NCI-H187 treated with DMSO at 0.1 percent for 48 hours (cell line): ENCODE measurements at places on chromosomes 7 and 10.
A peak's percentile ranks its signal among the peaks of the same experiment; 100 is the strongest.

DNA sequence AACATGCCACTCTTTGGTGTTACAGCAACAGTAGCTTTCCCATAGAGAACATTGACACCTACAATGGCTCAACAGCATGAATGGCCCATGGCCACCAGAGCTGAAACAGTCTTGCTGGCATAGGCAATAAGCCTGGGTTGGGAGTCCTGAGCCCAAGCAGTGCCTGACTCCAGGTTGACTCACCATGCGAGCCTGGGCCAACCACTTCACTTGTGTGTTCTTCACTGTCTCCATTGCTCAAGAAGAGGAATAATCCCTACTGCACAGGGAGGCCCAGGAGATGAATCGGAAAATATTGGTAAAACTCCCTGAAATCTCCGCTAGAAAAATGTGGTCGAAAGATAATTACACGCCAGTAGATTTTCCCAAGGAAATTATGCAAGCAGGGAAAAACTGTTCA, 89.2 kb upstream of the INHBA start:
- no peak for DNase-seq

DNA sequence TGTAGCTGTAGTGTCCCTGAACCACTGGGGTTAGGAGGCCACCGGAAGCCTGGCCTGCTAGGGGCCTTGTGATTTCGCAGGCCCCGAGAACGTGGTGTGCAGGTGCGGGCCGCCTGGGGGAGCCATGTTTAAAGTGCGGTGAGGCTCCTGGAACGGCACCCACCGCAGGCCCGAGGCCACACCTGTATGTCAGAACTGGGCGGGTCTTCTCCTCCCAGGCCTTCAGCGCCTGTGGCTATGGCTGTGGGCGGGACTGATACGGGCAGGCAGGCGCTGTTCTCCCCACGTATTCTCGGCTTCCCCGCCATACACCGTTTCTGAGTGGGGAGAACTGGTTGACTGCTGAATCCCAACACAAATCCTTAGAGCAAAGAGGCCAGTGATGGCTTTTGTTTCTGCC, 74.8 kb downstream of the DNAJB6 start:
- no peak for DNase-seq

- DNase-seq = no peak
These were observed 186.2 kb downstream of the REEP3 start for GRCh38 chr10:63707254-63707910.

DNA sequence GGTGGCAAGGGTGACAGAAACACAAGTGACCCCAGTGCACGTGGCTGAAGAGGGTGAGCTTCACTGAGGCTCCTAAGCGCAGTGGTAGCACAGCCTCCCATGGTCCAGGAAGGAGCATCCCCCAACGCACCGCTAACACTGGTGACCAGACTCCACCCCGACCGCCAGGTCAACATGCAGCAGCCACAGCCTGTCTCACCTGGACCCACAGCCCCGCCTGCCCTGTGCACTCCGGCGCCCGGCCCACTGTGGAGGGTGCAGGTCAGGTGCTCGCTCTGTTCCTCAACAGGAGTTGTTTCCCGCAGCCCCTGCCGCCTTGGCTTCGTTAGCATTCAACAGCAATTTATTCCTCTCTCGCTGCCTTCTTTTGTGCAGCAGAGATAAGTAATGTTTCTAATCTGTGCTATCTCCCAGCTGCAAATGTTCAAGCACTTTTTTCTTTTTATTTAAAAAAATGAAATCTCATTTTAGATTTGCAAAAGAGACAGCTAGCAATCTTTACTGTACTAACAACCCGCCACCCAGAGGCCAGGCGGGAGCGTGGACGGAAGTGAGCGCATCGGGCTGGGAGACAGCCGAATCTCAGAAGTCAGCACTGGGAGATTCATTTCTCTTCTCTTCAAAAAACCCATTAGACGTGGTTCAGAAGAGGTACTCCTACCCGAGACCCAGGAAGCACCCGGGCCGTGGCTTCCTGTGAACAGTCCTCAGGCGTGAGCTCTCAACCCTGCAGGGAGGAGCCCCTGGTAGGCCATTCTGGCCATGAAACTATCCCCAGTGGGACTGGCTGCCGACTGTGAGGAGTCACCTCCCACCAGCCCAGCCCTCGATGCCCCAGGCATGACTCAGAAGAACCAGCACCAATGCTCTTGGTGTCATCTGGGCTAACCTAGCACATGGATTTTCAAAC, 133.4 kb downstream of the MAD1L1 start:
- DNase-seq = no peak

GRCh38 chr7:107277331-107277730, 108.5 kb downstream of the HBP1 start:
- no peak for DNase-seq

- DNase-seq = no peak
These were observed 31.9 kb upstream of the AHR start for GRCh38 chr7:17266565-17266964.

- DNase-seq = no peak
These were observed 285.4 kb upstream of the GLI3 start for GRCh38 chr7:42522227-42522991.

- DNase-seq = no peak
These were observed 1612.4 kb upstream of the LRRTM3 start for GRCh38 chr10:65313406-65313805.

DNA sequence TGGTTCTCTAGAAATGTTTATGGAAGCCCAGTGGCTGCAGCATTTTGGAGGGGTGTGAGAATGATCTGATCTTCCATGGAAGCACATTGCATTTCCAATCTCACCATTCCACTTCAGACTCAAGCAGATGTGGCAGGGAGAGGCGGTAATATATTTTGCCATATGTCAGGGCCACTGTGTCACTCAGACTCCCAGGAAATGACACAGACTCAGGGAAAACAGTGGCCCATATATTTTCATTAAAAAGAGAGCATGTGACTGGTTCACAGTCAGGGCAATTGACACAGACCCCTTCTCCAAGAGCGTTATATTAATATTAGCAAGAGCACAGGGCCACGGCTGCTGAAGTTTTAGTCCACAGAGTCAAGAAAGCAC, 149.3 kb upstream of the NRP1 start:
- peak; percentile 67 for DNase-seq

DNA sequence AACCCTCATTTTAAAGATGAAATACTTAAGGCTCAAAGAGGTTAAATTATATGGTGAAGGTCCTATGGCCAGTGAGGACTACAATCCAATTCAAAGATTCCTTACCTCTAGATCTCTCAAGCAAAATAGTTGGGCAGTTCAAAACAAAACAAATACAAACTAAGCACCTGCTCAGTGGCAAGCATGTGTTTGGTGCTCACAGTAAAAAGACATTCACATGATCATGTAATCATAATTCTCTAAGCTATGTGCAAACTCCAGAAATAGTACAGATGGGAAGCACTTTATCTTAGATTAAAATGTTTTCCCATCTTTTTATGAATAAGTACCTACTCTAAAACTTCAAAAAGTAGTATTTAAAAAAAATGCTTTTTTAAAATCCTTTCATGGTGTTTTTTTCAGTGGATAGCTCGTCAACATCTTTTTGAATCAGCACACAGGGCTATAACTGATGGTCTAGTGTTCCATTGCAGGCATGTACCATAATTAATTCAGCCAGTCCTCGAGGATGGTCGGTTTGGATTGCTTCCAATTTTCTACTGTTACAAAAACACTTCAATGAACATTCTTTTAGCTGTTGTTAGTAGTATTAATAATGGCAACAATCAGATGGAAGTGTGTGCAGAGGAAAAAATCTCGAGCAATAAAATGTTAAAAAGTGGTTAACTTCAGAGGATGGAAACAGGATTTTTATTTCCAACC, 58.4 kb downstream of the CHCHD3 start:
- no peak for DNase-seq

DNA sequence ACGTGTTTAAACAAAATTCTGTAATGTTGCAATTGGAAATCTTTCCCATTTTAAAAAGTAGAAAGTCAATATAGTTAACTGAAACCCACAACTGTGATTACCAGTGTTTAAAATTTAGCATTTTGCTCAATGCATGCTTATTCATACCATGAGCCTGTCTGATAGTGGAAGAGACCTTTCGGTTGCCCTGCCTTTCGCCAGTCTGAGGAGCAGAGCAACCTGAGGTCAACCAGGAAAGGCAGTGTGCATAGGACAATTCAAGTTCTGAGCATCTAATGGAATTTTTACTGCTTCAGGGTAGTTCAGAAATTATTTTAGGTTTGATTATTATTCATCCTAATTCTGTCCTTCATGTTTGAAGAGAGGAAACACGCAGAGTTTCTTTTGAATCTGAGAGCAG, 100.8 kb downstream of the CUBN start:
- DNase-seq = no peak

- no peak for DNase-seq
These were observed 89.8 kb downstream of the MBL2 start for GRCh38 chr10:52682766-52683165.

GRCh38 chr7:21916176-21916575, 29.5 kb downstream of the CDCA7L start:
- no peak for DNase-seq

DNA sequence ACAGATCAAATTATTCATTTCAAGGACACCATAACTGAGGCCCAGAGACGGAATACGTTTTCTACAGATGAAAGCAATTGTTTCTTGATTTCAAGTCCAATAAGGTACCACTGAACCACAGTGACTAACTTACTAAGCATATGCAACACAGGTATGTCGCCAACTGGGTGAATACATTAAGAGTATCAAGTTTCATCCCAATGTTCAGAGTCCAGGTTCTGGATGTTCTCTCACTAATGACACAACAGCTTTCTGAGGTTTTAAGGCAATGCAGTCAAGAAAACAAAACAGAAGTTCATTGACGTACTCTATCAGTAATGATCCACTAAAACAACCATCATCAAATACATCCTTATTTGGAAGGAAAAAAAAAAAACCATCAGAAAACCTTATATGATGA, 35.8 kb downstream of the NSUN6 start:
- no peak for DNase-seq

- DNase-seq = no peak
These were observed 19.8 kb downstream of the PIK3AP1 start for GRCh38 chr10:96700374-96701099.

DNA sequence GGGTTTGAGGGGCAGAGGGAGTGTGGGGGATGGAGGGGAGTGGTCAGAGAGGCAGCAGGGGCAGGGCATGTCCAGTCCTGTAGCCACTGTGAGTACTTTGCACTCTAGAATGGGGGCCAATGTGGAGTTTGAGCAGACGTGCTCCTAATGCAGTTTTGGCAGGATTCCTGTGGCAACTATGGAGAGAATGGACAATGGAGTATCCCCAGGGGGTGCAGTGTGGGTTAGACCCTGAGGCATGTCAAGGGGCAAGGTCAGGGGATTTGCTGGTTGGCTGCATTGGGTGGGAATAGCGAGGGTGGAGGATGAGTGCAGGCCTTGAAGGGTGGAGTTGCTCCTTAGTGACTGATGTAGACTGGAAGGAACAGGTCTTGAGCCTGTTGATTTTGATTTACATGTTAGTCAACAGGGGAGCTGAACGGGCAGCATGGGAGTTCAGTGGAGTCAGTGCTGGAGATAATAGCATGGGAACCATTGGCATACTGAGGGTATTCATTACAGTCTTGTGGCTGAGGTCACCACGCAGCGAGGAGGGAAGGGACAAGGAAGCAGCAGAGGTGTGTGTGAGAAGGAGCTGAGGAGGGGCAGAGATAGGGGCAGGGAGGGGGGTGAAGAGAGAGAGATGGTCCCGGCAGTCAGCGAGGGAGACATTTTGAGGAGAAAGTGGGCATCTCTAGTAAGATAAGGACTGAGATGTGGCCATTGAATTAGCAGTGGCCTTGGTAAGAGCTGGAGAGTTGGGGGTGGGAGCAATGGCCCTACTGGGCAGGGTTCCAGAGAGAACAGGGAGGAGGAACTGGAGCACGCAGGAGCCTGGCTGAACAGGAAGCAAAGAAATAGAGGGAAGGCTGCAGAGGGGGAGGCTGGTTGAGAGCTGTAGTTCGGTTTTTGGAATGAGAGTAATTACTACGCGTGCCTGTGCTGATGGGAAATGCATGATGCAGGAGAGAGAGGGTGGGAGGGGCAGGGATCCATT, 112.7 kb downstream of the CCNY start:
- no peak for DNase-seq

- no peak for DNase-seq
These were observed 17.9 kb upstream of the CYREN start for GRCh38 chr7:135188298-135188984.

- no peak for DNase-seq
These were observed 692 bp downstream of the CARD11 start for GRCh38 chr7:3042861-3043489.

GRCh38 chr7:14773729-14774271, 128.8 kb downstream of the DGKB start:
- no peak for DNase-seq

GRCh38 chr10:87882555-87883294, 19.3 kb downstream of the PTEN start:
- DNase-seq = no peak

- no peak for DNase-seq
These were observed 229.7 kb upstream of the KCND2 start for GRCh38 chr7:120043250-120043649.

DNA sequence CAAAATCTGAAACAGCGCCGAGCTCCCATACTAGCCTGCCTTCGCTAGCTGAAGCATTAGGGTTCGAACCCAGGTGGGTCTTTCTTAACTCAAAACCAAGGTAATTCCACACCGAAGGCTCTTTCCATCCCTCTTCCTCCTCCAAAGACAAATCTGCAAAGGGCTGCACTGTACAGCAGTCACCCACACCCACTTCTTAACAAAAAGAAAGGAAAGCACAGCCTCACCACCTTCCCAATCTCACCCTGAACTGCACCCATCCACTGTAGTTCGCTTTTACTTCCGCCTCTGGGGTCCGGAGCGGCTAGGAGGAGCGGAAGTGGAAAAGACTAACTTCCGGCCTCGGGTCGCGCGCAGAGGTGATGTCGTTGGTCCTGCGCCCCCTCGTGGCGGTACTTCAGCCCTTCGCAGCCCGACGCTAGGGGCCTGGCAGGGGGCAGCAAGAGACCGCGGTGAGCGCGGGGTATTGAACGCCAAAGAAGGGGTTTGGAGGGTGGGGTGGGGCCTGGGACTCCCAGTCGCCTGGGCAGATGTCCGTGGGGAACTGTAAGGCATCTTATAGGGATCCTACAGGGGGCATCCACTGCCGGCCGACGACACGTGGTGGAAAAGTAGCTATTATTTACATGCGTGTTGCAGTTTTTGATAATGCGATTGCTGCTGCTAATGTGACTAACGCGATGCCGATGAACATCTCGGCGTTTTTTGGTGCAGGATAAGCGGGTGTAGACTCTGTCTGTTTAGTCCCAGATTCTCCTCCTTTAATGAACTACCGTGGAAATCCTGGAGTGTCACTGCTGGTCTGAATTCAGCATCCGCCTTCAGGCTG, at the start of gene MTERF1:
Gene MTERF1, minus strand, starts transcription at position 290 of the 829 bp plus-strand sequence. CDS start 619 bp downstream, outside the sequence.
- DNase-seq = peak; percentile 88

GRCh38 chr7:5488286-5488878, 64.7 kb upstream of the TNRC18 start:
- DNase-seq = no peak

GRCh38 chr10:92153-92552, 43.1 kb upstream of the TUBB8 start:
- no peak for DNase-seq

GRCh38 chr7:23607866-23608265, 10.7 kb downstream of the CCDC126 start:
- no peak for DNase-seq

- no peak for DNase-seq
These were observed 209.8 kb upstream of the SEMA3D start for GRCh38 chr7:85396676-85397075.

GRCh38 chr10:132467464-132468149, 70.0 kb upstream of the INPP5A start:
- DNase-seq = no peak

GRCh38 chr10:91536111-91536510, 96.8 kb downstream of the PPP1R3C start:
- no peak for DNase-seq

- DNase-seq = no peak
These were observed 28.3 kb upstream of the FRMD4A start for GRCh38 chr10:14358886-14359573.
